ENCODE measurements at places on chromosomes 4 and X.

GRCh38 chrX:16708016-16708415 is 4.5 kb downstream of the CTPS2 start:
- DNase-seq: no peak

- no peak for DNase-seq
Measured at GRCh38 chr4:113007151-113007550, 42.3 kb upstream of the ANK2 start.

DNA sequence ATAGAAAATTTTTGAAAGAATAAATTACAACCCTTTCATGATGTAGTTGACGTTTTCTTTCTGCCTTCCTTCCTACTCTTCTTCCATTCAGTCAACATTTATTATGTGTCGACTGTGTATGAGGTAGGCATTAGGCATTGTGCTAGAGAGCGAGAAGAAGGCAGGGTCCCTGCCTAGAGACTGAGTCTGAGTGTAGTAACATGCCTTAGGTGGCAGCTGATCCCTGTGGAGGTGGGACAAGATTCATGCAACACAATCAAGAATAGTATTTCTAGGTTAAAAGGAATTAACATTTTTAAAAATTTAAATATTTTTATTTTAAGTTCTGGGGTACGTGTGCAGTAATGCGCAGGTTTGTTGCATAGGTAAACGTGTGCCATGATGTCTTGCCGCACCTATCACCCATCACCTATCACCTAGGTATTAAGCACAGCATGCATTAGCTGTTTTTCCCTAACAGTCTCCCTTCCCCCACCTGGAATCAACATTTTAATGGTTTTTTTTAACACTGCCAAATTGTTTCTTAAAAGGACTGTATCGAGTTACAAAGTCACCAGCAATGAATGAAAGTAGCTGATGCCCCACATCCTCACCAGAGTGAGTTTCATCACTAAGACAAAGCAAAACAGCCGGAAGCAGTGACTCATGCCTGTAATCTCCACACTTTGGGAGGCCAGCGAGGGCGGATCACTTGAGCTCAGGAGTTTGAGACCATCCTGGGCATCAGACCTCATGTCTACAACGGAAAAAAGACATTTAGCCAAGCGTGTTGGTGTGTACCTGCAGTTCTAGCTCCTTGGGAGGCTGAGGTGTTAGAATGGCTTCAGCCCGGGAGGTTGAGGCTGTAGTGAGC is 84.0 kb downstream of the WWC2 start:
- no peak for DNase-seq

- no peak for DNase-seq
Measured at GRCh38 chrX:15718283-15718970, 19.6 kb upstream of the CA5B start.

DNA sequence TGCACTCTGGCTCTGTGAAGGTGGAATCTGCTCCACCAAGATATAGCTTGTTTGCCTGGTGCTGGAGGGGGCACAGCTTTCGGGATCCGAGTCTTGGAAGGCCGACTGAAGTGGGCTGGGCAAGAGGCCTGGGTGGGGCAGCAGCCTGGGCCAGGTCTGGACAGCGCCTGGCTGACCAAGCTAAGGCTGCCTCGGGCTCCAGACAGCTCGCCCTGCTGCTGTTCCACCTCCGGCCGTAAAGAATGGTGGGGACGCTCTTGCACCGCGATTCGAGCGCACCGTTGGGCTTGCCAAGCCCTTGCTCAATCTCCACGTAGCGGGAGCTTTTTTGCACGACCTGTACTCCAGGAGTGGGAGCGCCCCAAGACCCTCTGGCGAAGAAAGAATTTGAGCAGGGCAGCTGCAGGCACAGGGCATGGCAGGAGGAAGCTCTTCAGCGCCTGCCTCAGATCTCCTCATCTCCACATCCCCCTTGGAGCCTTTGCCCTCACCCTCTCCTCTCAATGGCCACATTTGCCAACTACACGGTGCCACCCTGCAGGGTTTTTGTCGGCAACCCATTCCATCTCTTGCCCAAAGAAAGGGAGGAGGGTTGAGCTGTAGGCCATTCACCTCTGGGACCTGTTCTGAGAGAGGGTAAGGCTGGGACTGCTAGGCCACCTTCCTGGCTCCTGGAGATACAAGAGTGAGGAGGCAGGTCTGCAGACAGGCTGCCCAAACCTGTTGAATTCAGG is 18.9 kb downstream of the CNGA2 start:
- peak; percentile 62 for DNase-seq

GRCh38 chrX:29067351-29067750 is 480.1 kb downstream of the IL1RAPL1 start:
- DNase-seq: no peak

- no peak for DNase-seq
Measured at GRCh38 chr4:182533964-182534363, 290.8 kb downstream of the TENM3 start.

GRCh38 chrX:43585922-43586321 is 70.2 kb upstream of the MAOA start:
- no peak for DNase-seq

DNA sequence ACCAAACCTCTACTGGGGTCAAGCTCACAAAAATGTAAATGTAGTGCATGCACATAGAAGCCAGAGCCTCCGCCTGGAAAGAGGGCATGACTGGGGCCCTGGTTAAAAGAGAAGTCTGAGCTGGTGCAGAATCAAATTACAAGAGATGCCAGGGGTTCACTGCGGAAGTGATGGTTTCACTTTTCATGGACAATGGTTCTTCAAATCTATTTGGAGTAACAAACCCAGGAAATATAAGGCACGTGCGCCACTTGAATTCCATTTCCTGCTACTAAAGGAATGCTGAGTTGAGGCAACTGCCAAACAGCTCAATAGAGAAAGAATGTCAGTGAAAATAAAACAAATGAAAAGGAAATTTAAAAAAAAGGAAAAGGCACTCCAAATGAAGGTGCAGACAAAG is 79.8 kb downstream of the FUNDC1 start:
- no peak for DNase-seq

DNA sequence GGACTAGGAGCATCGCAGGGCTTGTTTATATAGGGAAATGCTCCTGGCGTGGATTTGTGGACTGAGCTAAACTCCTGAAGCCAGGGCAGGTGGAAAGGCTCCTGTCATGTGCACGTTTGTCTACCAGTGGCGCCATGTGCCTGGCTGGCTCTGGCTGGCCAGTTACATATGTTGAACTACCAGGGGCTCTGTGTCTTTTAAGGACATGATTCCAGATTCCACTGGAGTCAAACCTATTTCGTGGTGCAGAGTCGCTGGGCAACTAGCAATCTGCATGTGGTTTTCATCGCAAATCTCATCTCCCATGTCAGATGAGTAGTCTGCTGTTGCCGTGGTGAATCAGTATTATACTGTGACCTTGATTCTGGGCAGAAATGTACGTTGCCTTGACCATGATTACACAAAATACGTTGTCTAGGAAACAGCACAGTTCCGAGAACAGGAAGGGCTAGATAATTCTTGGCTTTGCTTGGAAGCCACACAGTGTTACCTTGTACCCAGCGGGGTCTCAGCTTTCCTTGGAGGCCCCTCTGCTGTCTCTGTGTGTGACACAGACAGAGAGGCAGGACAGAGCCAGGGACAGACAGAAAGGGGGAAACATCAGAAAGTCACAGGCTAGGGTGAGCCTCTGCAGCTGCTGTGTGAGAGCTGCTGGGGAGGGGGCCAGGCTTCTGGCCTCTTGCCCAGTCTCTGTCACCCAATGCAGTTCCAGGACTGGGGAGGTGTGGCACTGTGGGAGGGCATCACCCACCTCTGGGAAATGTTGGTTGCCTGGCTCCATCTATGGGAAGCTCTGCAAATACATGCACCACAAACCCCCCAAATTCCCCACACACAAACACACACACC is 19.2 kb downstream of the PNMA6E start:
- peak; percentile 56 for DNase-seq

- DNase-seq: no peak
Measured at GRCh38 chr4:9781343-9782135, at the start of gene DRD5. TSS of gene DRD5 (plus strand) at chr4:9781634. CDS start at chr4:9782030, 396 bp downstream.

- no peak for DNase-seq
Measured at GRCh38 chrX:53294024-53294648, 12.8 kb upstream of the IQSEC2 start.

GRCh38 chrX:7143941-7144525 is 3.5 kb upstream of the STS start:
- DNase-seq: no peak

- DNase-seq: no peak
Measured at GRCh38 chr4:117692538-117692937, 341.7 kb upstream of the NDST3 start.

DNA sequence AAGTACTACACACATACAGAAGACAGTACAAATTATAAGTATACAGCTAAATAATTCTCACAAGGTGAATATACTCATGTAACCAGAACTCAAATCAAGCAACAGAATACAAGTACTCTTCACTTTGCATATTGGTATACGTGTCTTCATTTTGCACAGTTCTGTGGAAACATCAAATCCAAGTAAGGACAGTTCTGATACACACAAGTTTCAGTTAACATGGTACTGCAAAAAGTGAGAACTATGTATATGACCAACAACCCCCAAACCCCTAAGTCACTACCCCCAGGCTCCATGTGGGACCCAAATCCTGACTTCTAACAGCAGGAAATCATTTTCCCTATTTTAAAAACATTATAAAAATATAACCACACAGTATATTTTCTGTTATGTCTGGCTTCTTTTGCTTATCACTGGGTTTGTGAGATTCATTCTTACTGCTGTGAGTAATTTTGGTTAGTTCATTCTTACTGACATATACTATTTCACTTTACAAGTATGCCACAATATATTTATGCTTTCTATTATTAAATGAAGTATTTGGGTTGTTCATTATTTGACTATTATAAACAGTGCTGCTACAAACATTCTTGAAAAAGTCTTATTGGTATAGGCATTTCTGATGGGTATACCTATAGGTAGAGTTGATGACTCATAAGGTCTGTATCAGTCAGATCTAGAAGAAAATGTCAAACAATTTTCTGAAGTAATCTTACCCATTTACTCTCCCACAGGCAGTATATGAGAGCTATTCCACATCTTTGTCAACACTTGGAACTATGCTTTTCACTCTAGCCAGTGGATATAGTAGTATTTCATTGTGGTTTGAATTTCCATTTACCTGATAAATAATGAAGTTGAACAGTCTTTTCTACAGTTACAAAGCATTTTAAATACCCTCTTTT is 47.0 kb downstream of the SCLT1 start:
- no peak for DNase-seq

DNA sequence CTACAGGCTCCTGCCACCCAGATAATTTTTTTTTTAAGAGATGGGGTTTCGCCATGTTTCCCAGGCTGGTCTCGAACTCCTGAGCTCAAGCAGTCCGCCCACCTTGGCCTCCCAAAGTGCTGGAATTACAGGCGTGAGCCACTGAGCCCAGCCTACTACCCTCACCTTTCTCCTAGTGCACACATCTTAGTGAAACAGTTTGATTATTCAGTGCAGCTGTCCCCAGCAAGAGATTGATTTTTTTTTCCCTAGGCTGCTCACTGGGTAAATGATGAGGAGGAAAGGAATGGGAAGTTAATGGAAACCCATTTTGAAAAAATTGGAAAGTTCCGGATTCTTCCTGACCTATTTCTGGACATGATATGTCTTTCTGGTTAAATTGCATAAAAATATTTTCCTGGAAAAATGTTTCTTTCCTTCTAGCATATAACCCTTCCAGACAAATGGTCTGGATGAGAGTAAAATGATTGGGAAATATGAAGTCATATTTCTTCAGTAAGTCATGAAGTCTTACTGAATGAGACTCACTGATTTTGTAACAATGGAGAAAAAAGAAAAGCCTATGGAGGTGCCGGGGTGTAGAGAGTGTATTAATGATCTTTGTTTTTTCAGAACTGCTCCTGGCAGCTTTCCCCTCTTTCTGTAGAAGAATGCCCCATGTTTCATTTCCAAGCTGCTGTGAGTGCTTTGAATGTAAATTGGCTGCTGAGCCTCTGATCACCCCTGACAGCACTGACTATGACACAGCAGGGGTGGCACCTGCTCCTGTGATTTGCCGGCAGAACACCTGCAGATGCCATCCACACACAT is 19.5 kb upstream of the ZNF41 start:
- no peak for DNase-seq

- DNase-seq: no peak
Measured at GRCh38 chr4:175297965-175298565, 379.9 kb downstream of the ADAM29 start.

DNA sequence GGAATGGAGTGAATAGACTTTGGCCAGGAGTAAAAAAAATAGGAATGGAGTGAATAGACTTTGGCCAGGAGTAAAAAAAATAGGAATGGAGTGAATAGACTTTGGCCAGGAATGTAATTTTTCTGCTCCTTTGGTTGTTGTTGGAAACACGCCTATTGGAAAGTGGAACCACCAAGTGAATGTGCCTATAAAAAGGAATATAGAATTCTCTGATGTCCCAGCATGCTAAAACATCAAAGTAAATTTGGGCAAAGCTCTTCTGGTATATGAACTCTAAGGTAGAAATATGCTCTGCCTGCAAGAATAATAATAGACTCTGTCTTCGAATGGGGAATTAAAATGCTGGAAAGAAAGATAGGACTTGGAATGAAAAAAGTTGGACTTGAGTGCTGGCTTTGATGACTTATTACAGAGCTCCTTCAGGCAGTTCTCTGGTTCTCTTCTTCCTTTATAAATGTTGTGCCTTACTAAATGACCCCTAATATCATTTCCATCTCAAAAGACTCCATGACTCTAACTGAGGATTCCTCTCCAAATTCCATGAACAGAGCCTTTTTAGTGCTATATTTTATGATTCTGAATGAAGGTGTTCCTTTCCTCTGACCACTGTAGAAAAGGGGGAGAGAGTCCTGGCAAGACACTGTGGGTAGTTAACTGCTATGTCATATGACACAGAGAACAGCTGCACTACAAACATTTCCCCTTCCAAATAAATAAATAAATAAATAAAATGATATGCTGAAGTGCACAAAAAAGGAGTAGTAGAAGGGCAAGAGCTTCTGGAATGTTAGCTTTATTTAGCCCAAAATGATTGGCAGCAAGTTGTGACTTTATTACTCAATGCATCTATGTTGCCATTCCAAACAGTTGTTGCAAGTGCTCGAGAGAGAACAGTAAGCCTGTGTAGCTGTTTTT is 13.5 kb upstream of the GBA3 start:
- DNase-seq: no peak

GRCh38 chr4:94537921-94538628 is 86.3 kb downstream of the PDLIM5 start:
- no peak for DNase-seq

GRCh38 chrX:41009850-41010846 is 75.1 kb upstream of the USP9X start:
- peak; percentile 41 for DNase-seq

DNA sequence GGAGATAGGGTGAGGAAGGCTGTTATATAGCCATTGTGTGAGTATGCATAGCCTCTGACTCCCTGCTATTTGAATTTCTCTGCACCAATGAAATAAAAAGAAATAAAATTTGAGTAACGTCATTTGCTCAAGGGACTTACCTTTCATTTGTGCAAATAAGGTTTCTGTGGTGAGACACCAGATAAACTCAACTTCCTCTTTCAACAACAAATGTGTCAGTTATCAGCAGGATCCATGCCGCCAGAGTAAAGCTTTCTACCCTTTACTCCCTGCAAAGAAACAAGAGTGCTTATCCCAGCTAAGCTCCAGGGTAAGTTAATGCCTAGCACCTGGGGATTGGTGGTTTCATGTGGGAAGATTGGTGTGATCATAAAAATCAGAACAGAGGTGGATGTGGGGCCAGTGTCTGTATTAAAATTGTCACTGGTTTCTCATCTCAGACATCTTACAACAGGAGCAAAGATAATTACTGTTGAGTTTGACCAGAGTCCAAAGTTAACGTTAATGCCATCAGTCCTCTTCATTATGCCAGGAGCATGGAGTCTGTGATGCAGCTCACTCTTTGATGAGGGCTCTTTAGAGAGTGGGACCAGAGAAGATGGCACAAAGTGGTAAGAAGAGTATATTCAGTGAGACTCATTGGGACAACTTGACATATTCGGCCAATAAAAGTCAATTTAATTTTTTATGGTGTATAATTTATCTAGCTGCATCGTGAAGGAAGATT is at the start of gene P2RY10:
Gene P2RY10, plus strand, starts transcription at position 206 of the 727 bp plus-strand sequence. CDS start 15,130 bp downstream, outside the sequence.
- no peak for DNase-seq

Data from mesothelial cell of epicardium (in vitro differentiated cells).